ENCODE measurements at places on chromosomes 2 and 18. TPM values are rescaled to one million over a fixed set of nuclear protein-coding genes. Genes with fewer than 3 reads are reported as not detected.

The CAPN14 gene
- total RNA-seq, result 0.07 TPM

The CIB4 gene
- not detected for total RNA-seq

DNA sequence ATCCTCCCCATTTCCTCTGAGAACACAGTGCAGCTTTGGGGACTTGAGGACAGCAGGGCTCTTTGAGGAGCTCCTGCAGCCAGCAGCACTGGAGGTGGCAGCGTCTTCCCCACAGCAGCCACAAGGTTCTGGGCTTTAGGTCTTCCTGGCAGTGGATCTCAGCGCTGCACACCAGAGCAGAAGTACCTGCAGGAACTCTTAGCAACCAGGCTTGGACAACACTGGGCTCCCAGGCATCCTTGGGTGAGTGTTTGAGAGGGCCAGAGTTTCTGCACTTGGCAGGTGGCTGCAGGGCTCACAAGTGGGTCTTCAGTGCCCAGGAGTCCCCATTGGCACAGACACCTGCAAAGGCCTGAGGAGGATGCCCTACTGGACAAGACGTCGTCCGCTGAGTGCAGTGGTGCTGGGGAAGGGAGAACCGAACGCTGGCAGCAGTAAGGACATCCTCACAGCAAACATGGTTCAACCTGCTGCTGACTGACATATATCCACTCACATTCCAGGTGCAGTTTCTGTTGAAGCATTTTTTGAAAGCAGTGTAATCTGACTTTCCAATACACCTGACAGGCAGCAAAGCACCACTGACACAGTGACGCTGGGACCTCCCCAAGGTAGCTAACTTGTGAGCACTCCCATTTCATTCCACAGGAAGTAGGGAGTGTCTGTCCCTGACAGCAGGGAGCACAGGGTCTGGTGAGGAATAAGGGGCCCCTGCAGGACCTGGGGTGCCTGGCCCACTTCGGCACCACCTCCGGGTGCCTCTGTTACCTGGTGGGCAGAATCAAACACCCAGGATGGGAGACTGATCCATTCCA, 149.9 kb upstream of the COPS8 start:
- H3K4me3 ChIP-seq, result no peak overlapping the region
- H3K27ac ChIP-seq, result no peak overlapping the region

DNA sequence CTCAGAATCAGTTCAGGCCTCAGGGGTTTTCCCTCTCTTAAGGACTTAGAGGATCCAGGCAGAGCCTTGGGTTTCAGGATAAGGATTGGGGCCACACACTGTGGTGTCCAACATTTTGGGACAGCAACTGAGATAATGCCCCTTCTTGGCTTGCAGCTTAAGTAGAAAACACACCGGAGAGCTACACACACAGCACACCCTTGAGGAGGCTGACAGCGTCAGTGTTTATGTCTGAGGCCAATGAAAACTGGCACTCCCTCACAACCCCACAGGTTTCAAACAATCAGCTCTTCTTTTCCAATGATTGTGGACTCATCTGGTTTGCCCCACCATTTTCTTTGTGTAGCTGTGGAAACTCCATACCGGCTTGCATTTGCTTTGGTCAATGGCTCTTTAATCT, 257.7 kb downstream of the CDCA7 start:
- no peaks in the 10 kb centered on the region for H3K27me3 ChIP-seq
- H3K4me1 ChIP-seq, result no peaks in the 10 kb centered on the region
- DNase-seq, result no peak
- H3K4me3 ChIP-seq, result no peak overlapping the region
- H3K27ac ChIP-seq, result no peak overlapping the region

The TMEM182 gene
- total RNA-seq, result 3.6 TPM

DNA sequence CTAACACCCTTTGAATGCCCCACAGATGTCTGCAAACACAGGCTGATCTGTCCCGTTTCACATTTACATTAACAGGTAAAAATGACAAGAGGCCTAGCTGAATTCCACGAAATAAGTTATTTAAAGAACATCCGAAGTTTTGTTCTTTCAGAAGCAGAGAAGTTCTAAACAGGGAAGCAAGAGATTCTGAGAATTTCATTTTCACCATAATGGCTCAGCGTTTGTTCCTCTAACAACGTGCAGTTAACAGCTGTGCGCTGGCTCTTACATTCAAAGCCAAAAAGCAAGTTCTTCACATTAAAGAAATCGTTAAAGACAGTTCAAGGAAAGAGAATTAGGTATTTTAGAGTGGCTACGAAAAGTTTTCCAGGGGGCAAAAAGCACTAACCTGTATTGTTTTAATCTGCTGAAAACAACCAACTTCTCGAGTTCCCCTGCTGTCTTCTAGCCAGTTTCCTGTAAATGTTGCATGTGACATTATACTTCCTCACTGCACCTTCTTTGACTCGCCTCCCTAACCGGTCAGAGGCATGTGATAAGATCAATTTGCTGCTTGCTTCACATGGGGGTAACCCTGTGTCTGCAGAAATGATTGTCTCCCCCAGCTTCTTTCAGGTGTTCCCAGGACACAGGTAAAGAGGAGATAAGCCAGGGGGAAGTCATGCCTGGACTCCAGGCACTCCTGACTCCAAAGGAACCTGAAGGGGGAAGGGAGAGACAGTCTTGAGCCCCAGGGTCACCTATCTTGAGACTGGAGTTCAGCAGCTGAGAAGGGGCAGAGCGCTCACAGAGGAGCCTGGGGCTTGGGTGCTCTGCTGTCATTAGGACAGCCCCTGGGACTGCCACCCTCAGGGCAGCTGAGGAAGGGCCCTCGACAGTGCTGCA, 36.8 kb upstream of the WIPF1 start:
- no peak for DNase-seq
- H3K4me1 ChIP-seq, result peaks cover 3% of the 10 kb centered on the region
- H3K36me3 ChIP-seq, result no peaks in the 10 kb centered on the region
- H3K4me3 ChIP-seq, result no peak overlapping the region

Data from H9 (cell line).